ENCODE measurements at places on chromosomes 7 and 10.

DNA sequence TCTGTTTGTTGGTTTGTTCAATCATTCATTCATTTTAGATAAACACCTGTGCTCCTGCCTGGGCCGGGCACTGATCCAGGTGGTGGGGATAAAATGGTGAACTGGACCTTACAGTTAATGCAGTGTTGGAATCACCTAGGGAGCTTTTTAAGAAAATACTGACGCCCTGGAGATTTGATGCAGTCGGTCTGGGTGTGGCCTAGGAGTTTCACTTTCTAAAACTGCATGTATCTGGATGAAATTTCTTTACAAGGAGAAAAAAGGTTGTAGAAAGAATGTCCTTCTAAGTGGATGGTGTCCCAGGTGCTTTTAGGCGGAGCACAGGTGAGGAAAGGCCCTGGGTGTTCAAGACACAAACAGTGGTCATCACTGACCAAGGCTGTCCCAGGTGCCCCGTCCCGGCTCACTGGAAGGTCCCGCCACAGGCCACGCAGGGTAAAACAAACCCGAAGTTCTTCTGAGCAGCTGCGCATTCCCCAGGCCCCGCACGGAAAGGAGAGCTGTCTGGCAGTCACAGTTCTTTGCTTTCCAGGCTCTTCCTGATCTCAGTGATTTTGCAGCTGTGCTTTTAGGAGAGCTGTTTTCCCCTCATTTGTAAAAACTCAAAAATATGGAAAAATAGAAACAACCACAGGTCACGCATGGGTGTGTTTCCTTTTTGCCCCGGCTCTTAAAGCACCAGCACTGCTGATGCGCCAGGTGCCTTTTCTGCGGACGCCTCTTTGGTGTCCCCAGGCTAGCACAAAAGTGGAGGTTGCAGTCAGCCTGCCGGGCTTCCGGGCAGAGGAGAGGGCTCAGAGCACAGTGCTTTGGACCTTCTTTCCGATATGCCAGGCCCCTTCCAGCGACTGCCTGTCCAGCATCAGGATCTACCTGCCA, 161.9 kb downstream of the GRK5 start:
- no peak for DNase-seq

GRCh38 chr10:103822800-103823199, 32.6 kb downstream of the SH3PXD2A start:
- no peak for DNase-seq

DNA sequence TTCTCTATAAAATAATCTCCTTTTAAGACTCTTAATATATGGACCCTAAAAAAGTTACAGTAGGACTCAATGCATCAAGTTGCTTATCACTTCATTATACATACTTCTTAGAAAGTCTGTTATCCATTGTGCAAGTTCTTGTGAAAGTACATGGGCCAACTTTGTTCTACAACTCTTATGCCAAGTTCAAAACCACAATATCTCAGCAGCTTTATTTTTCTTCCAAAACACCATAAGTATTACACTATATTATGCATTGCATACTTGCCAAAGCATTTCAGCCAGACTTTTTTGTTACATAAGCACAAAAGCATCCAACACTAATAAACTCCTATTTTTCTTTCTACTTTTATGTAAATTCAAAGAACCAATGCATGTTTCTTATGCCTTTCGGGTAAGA, 94.4 kb downstream of the AHR start:
- DNase-seq = no peak

DNA sequence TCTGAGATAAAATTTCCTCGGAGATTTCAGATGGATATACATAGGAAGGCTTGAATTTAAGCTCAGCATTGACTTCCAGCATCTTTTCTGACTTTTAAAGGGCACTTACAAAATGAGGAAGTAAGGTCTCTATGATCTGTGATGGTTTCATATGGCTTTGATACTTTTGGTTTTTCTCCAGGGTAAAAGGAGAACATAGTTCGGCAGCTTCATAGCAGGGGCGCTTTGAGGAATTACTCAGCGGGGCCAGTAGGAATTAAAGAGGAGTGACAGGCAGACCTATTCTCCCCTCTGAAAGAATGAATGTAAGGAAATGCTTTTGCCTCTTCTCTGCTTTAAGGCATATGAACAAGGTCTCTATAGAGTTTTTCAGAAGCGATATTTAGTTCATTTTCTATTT, 80.0 kb upstream of the PCDH15 start:
- no peak for DNase-seq

DNA sequence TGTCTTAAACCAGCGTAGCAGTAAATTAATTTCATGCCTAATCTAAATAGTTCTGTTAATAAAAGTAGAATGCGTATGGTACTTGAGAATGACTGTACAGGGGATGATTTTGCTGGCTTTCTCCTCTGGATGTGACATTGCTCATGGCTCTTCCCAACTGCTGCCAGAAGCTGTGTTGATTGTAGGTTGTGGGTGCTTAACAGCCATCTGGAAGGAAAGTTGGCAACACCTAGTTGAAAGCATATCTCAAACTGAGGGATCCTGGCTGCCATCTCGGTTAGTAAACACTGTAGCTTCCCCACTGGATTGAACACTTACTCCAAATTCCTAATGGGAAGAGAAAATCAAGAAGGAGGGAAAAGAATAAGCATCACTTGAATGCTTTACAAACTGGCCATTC, 130.9 kb downstream of the NXPH1 start:
- no peak for DNase-seq

DNA sequence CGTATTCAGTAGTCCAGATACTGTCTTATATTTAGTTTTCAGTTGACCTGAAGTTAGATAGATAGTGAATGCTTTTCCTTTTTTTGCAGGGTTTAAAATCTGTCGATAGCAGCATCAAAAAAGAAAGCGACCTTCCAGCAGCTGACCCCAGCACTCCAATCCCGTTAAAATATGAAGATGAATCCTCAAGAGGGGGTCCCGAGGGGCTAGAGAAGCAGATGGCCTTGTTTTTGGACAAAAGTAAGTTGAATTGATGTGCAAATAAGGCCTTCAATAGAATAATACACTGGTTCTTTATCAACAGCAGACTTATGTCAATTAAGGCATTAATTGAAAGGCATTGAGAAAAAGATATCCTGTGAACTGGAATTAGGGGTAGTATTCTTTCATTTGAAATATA, 18.7 kb downstream of the EDRF1 start:
- no peak for DNase-seq

GRCh38 chr7:112262855-112263487, 56.5 kb downstream of the ZNF277 start:
- DNase-seq = no peak

GRCh38 chr10:11197878-11198277, 180.2 kb downstream of the CELF2 start:
- DNase-seq = no peak

- DNase-seq = no peak
Observed at GRCh38 chr10:3692387-3692999, 92.5 kb downstream of the KLF6 start.

GRCh38 chr7:137898839-137899721, 52.3 kb upstream of the DGKI start:
- peak; percentile 20 for DNase-seq

GRCh38 chr7:113374955-113375354, 256.6 kb upstream of the SMIM30 start:
- DNase-seq = no peak

- no peak for DNase-seq
Observed at GRCh38 chr10:105138358-105138757, 497.3 kb downstream of the SORCS3 start.

- no peak for DNase-seq
Observed at GRCh38 chr10:2899246-2899951, 167.9 kb upstream of the PFKP start.

- DNase-seq = no peak
Observed at GRCh38 chr7:38681882-38682281, 50.7 kb upstream of the AMPH start.

GRCh38 chr7:45679516-45679915, 105.3 kb downstream of the ADCY1 start:
- DNase-seq = no peak

DNA sequence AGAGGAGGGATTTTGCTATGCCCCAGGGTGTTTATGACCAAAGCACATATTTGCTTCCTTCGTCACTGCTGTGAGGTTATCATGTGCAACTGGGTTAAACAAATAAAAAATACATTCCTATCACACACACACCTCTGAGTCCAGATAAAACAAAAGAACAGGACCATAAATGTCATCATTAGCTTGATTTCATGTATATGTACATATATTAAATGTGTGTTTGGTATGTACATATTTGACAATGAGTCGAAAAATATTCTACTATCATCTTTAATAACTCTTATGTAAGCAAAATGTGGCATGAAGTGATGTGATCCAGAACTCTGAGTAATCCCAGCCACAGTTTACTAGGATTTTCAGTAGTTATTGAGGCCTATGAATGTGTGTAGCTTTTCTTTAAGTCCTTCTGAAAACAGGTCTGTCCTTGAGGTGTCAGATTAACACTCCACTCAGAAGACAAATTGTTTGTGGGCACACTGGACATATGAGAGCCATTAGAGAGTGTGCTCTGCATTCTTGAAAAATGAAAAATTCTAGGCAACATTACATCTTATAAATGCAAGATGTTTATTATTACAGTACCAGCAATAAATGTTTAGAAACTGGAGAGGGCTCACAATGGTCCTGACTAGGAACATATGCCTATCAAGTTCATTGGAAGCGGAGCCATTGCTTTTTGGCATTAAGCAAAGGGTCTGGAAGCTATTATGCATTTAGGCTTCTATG, 335.1 kb upstream of the SEMA3A start:
- DNase-seq = no peak

GRCh38 chr7:129513546-129513945, 11.2 kb downstream of the SMKR1 start:
- DNase-seq = no peak

DNA sequence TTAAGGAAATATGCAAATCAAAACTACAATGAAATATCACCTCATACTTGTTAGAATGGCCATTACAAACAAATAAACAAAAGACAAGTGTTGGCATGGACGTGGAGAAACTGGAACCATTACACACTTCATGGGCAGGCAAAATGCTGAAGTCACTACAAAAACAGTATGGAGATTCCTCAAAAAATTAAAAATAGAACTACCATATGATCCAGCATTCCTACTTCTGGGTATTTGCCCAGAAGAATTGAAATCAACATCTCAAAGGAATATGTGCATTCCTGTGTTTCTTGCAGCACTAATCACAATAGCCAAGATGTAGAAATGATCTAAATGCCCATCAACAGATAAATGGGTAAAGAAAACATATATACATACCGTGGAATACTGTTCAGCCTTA, 83.6 kb downstream of the NRCAM start:
- no peak for DNase-seq

GRCh38 chr7:131905471-131905973, 349.1 kb upstream of the PODXL start:
- DNase-seq = no peak

GRCh38 chr7:28595801-28596200, 183.5 kb downstream of the CREB5 start:
- no peak for DNase-seq

DNA sequence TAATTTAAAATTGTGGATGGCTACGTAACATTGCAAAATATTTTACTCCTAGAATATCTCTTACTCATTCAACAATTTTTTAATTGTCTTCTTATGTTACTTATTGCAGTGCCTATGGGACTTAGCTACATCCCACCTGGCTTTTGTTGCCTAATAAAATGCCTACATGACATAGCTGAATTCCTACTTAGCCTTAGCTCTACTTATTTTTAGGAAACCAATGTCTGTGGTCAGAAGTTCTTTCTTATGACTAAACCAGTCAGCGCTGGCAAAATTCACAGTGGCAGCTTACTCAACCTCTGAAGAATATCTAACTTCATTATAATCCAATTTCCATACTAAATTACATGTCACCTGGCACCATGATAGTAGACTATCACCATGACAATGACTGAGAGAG, 1612.4 kb upstream of the LRRTM3 start:
- no peak for DNase-seq

GRCh38 chr10:21495002-21495751, 30.3 kb downstream of the SKIDA1 start:
- DNase-seq = no peak

DNA sequence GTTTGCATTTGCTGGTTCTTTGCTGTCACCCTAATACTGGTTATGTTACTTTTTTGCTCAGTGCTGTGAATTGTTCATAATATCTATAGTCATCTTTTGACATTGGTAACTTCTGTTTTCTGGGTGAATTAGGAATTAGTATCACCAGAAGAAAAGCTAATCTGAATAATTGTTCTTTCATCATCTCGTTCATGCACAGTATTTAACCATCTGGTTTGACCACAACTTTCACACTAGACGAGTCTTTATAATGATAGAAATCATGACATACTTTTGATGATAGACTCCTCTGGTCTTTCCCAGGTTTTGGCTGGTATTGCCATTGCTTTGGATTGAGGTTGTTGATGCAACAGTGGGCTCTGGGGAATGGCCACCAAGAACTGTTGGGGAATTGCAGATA, 25.1 kb downstream of the SGPL1 start:
- DNase-seq = no peak

GRCh38 chr10:8238986-8239385, 184.5 kb downstream of the GATA3 start:
- no peak for DNase-seq

DNA sequence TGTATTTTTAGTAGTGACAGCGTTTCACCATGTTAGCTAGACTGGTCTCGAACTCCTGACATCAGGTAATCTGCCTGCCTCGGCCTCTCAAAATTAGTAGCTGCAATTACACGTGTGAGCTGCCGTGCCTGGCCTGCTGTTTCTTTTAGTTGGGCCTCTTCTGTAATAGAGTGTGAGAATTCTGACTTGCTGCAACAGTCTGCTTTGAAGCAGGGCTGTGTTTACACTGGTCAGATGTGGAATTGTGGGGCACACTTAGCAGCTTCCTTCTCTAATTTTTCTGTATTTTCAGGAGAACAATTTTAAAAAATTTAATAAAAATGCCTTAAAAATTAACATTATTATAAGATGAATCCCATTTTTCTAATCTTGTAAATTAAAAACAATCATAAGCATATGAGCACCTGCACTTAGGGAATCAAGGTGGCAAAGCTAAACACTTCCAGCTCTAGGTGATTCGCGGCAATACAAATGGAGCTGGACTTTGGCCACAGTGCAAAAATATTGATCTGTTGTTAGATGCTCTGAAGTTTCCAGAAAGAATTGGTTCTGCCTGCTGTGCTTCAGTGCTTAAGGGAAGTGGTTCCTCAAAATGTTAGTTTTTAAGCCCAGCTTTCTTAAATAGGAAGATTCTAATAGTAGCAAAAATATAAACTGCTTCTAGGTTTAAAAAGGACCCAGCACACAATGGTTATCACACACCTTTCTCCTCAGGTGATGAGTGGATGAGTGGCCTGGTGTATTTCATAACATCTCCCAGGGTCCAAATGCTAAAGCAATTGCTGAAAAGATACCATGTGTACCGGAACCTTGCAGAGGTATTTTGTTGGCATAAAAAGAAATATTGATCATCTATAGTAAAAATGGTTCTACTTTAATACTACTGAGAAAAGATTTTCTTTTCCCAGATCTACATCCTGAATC, 63.5 kb upstream of the ATRNL1 start:
- DNase-seq = no peak

DNA sequence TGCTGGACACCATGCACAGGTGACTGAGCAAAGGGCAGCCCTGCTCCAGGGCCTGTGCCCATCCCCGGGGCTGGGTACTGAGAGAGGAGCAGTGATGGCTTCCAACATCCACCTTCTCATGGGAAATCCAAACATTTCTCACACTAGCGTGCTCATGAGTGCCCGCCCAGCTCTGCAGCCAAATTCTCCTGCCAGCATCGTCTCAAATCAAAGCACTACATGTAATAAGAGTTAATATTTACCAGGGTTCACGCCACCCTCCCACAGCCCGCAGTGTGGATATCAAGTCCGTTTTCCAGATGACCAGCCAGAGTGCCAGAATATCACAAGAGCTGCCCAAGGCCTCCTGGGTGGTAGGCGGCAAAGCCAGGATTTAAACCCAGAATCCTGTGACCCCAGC, 12.1 kb downstream of the IL15RA start:
- no peak for DNase-seq

Data from stimulated activated CD8-positive, alpha-beta memory T cell treated with anti-CD3 and anti-CD28 coated beads, Interleukin-4, amount 100 ng/mL, for 1 hour (primary cell).